Stimulated activated CD4-positive, alpha-beta T cell treated with anti-CD3 and anti-CD28 coated beads, Interleukin-1b, Interleukin-23, amount 100 ng/mL, for 24 hours (primary cell): ENCODE measurements at places on chromosomes 4 and X.

GRCh38 chrX:65697915-65698796, 30.7 kb downstream of the MSN start:
- peak; percentile 21 for DNase-seq

DNA sequence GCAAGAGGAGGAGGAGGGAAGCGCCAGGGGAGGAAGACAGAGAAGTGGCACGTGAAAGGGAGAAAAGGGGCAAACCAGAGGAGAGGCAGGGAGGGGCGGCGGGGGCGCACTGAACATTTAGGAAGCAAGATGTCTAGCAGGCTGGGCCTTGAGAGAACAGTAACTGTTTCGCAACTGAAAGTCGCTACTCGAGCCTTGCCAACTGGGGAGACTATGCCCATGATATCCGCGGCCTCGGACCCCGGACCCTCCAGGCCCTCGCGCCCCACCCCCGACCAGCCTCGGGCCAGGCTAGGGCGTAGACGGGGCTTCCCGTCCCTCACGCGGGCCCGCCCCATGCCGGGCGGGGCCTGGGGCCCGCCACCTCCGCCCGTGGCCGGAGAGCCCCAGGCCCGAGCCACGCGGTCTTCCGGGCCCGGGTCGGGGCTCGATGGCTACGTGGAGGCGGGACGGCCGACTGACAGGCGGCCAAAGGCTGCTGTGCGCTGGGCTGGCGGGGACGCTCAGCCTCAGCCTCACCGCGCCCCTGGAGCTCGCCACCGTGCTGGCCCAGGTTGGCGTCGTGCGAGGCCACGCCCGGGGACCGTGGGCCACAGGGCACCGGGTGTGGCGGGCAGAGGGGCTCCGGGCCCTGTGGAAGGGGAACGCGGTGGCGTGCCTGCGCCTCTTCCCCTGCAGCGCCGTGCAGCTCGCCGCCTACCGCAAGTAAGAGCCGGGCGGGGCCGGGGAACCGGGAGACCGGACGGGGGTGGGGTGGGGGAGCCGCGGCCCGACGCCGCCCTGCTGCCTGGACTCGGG, at the start of gene SLC25A43:
TSS of gene SLC25A43 (plus strand) at position 363 of the 798 bp plus-strand sequence. CDS start at position 431, 68 bp downstream.
- peak; percentile 7 for DNase-seq

DNA sequence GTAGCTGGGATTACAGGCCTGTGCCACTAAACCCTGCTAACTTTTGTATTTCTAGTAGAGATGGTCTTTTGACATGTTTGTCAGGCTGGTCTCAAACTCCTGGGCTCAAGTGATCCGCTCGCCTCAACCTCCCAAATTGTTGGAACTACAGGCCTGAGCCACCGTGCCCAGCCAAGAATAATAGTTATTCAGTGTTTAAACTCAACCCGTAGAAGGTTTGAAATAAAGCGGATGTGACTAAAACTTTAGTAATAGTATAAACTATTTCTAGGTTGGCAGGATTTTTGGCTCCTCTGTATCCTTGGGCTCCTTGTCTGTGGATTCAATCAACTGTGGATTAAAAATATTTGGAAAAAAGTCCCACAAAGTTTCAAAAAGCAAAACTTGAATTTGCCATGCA, 37.8 kb downstream of the PCDH10 start:
- DNase-seq, result no peak

DNA sequence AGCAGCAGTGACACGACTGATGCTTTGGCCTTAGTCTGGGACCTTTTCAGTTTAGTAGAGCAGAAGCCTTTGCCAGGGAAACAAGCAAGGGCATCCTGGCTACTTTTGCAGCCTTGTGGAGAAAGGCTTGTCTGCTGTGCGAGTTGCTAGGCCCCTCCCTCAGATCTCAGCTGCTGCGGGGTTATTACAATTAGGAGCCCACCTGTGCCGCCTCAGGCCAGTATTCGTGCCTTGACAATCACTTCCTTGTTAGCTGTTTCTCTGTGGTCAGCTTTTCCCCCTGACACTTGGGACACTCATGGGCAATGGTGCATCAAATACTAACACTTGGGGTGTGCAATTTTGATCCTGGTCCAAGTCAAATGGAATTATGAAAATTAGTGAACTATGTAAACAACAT, 67.9 kb downstream of the SH2D1A start:
- DNase-seq, result no peak

GRCh38 chr4:97013711-97014110, 1129.6 kb downstream of the STPG2 start:
- DNase-seq, result no peak
